ENCODE measurements at places on chromosomes 5 and 9.

GRCh38 chr9:97689401-97690180 is 7.5 kb downstream of the XPA start:
- DNase-seq: no peak

DNA sequence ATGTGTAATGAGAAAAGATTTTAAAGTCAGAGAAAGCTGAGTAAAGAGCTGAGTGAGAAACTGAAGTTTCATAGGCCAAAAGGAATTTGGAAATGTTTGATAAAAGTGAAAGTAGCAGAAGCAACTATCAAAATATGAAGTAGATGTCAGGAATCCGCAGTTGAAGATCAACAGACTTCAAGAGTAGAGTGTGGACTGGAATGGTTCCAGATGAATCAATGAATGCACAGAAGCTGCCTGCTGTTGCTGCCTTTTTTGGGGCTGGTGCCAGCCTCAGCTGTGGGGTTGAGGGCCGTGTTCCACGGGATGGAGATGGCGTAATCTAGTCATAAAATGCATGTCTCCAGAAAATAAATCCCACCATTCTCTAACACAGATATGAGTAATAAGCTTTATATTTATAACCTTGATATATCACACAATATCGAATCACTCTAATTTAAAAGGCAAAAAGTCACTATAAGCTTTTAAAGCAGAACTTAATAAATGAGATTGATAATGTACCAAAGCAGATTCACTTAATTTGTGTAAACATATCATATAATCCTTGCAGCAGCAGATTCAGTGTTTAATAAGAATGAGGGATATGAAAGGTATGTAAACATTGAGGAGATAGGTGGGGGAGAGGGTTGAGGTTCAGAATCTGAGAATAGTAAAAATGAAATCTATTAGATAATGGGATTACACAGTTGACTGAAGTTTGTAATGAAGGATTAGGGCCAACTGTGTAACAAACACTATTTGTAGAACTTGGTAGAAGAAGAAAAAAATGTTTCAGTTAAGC is 652.3 kb upstream of the FTMT start:
- DNase-seq: no peak

DNA sequence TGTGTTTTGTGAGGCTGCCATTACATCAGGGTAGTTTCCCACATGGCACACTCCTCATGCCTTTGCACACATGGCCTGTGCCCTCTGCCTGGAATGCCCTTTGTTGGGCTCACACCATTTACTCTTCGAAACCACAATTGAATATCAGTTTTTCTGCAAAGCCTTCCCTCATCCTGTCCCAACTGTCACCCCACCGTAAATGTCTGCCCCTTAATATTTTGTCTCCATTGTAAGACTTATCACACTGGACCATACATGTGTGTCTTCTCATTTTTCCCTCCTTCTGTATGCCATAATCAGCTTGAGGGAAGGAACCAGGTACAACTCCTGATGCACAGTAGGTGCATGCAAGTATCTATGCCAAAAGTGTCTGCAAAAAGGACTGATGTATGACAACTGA is 62.7 kb upstream of the TMEM252 start:
- no peak for DNase-seq

DNA sequence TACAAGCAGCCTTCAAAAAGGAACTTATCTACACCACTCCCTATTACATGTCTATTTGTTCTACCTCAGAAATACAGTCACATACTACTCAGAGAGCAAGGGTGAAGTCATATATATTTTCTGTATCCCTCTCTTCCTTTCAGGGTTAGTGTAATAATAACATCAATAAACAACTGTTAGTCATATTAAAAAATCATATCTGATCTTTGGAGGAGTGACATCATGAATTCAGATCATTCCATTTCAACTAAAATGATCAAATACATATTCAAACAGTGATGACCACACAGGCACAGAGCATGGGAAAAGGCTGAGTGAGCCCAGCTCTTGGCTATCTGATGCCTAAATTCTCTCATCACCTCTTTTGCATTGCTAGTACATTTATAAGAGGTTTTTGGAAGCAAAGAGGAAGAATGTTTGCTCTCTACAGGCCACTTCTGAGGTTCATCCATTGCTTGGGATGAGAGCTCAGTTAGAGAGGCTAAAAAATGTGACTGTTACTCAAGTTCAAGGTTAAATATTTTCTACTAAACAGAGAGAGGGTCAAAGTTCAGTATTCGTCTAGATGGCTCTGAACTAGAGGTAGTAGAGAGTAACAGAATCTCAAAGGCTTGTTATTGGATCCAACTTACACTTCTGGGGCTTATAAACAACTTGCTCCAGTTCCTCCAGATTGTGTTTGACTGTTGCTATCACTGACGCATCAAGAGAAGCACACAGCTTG is 39.0 kb downstream of the RIGI start:
- DNase-seq: no peak

Data from activated T-cell treated with anti-CD3 and anti-CD28 coated beads, Interleukin-2, amount 50 U/mL, for 48 hours (primary cell).